ENCODE measurements at places on chromosomes 7 and 10. TPM values are rescaled to one million over a fixed set of nuclear protein-coding genes. Genes with fewer than 3 reads are reported as not detected.

The IKZF1 gene
- total RNA-seq = 0.16 TPM

The CCAR1 gene
- total RNA-seq = 17.5 TPM

The FGFR2 gene
- total RNA-seq = under 0.01 TPM

The FZD1 gene
- total RNA-seq = 22.9 TPM

The RELN gene
- 0.63 TPM for total RNA-seq

The EIF5AL1 gene
- total RNA-seq = 0.09 TPM

The EN2 gene
- total RNA-seq = not detected

The PDGFA gene
- 5.0 TPM for total RNA-seq

All from bronchial smooth muscle cell (primary cell).